ENCODE measurements at places on chromosomes 7 and 10. TPM values are rescaled to one million over a fixed set of nuclear protein-coding genes. Genes with fewer than 3 reads are reported as not detected.

- peaks cover 5% of the 10 kb centered on the region for H3K36me3 ChIP-seq
- H3K27ac ChIP-seq = no peak overlapping the region
- no peaks in the 10 kb centered on the region for H3K4me1 ChIP-seq
- DNase-seq = no peak
- H3K27me3 ChIP-seq = no peaks in the 10 kb centered on the region
Measured at GRCh38 chr10:67925449-67926005, 41.1 kb downstream of the SIRT1 start.

- H3K27me3 ChIP-seq = no peaks in the 10 kb centered on the region
- H3K4me3 ChIP-seq = no peak overlapping the region
- no peaks in the 10 kb centered on the region for H3K36me3 ChIP-seq
- H3K4me1 ChIP-seq = peaks cover 8% of the 10 kb centered on the region
- no peak for DNase-seq
Measured at GRCh38 chr7:997404-998395, 14.7 kb downstream of the CYP2W1 start.

DNA sequence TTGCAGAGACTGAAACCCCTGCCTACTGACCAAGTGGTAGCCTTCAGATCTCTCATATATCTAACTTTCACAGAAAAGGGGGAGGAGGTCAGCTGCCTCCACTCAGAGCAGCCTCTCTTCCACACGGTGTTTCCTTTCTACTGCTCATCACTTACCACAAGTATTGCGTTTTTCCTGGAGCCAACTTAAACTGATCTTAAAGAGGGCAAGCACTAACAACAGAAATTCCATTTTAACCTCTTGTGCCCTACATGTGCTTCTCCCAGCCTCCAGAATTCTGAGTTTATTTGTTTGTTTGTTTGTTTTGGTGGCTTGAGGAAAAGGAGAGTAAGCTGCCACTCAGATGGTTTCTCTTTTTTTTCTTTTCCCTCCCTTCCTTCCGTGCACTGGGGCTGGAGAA, 19.1 kb downstream of the SKIDA1 start:
- H3K27ac ChIP-seq = no peak overlapping the region
- no peaks in the 10 kb centered on the region for H3K36me3 ChIP-seq
- H3K27me3 ChIP-seq = peaks cover 63% of the 10 kb centered on the region
- H3K4me3 ChIP-seq = no peak overlapping the region
- no peak for DNase-seq
- H3K4me1 ChIP-seq = no peaks in the 10 kb centered on the region

GRCh38 chr10:63042256-63042655, 90.9 kb upstream of the NRBF2 start:
- peaks cover 7% of the 10 kb centered on the region for H3K36me3 ChIP-seq
- no peaks in the 10 kb centered on the region for H3K4me1 ChIP-seq
- no peak for DNase-seq
- H3K4me3 ChIP-seq = no peak overlapping the region
- H3K27me3 ChIP-seq = peaks cover 50% of the 10 kb centered on the region

DNA sequence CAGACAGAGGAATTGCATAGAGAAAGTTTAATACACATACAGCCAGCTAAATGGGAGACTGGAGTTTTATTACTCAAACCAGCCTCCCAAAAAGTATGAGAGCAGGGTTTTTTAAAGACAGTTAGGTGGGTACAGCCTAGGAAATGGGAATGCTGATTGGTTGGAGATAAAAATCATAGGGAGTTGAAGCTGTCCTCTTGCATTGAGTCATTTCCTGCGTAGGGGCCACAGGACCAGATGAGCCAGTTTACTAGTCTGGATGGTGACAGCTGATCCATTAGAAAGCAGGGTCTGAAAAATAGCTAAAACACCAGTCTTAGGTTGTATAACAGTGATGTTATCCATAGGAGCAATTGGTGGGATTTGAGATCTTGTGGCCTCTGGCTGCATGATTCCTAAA, 76.1 kb upstream of the POM121L12 start:
- H3K27ac ChIP-seq = no peak overlapping the region
- peaks cover 9% of the 10 kb centered on the region for H3K36me3 ChIP-seq
- no peak for DNase-seq
- no peak overlapping the region for H3K4me3 ChIP-seq
- no peaks in the 10 kb centered on the region for H3K27me3 ChIP-seq
- H3K4me1 ChIP-seq = no peaks in the 10 kb centered on the region

Gene ELOVL3
- not detected for total RNA-seq

Gene H2BK1
- not detected for total RNA-seq

Gene DNAJC12
- 2.3 TPM for total RNA-seq

Data from natural killer cell treated with Interleukin-12 subunit alpha and Interleukin-12 subunit beta and Interleukin-15 and Interleukin-18, amount 100 ng/mL, for 72 hours (primary cell).